ENCODE measurements at places on chromosomes 3 and 15.

DNA sequence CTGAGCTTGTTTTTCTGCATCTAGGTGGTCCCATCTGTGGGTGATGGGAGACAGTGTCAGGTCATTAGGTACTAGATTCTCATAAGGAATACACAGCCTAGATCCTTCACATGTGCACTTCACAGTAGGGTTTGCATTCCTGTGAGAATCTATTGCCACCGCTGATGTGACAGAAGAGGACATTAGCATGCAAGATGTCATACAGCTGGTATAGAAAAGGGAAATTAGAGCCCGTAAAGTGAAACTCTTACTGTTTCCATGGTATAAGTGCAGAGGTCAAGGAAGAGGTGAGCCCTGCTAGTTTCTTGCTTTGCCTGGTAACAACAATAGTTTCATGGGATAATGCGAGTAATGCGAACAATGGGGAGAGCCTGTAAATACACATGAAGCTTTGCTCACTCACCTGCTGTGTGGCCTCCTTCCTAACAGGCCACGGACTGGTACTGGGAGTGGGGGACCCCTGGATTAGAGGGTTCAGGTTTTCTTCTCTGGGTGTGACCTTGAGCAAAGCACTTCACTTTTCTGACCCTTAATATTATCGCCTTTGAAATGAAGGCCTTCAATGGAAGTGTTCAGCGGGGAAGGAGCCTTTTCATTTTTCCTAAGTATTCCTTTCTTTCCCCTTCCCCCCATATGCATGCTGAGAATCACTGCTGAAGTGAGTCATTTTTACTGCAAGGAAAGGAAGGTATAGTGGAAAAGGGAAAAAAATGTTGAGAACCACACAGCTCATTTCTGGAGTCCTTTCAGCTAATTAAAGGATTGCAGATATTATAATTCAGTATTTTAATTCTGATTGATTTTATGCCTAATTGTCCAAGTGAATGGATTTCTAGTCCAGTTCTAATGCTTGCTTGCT lies 286.4 kb downstream of the UBE2E2 start:
- no peak for DNase-seq

- DNase-seq, result no peak
Measured at GRCh38 chr3:136730595-136731273, 21.4 kb downstream of the STAG1 start.

- DNase-seq, result peak; percentile 68
Measured at GRCh38 chr15:67834581-67835296, 5.1 kb downstream of the RNU6-1 start.

DNA sequence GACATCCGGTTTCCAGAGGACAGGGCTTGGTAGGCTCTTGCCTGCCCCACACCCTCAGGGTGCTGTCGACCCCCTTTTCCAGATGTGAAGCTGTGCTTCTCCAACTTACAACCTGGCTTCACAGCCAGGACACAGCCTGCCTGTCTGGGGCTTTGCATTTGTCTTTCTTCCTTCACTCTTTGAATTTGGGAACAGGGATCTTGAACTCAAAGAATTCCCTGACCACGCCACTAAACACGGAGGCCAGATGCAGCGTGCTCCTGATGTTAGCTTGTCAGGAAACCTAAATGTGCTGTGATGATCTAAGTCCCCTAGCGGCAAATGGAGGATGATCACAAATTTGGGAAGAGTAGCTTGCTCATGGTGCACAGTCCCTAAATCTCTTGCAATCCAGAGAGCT lies 244.8 kb upstream of the RGMA start:
- no peak for DNase-seq

DNA sequence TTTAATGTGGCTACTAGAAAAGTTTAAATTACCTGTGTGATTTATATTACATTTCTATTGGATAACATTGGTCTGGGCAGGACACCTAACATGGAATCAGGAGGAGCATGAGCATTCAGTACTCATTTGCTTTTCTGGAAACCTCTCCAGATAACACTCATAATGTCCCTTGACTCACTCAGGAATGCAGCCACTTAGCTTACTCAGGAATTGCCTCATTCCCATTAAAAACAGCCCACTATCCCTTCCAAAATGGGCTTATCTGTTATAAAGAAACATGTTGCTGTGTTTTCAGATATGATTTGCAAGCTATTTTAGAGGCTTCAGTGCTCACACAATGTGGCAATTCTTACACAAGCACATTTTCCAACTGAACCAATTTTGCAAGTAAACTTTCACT lies 17.1 kb downstream of the GBE1 start:
- no peak for DNase-seq

DNA sequence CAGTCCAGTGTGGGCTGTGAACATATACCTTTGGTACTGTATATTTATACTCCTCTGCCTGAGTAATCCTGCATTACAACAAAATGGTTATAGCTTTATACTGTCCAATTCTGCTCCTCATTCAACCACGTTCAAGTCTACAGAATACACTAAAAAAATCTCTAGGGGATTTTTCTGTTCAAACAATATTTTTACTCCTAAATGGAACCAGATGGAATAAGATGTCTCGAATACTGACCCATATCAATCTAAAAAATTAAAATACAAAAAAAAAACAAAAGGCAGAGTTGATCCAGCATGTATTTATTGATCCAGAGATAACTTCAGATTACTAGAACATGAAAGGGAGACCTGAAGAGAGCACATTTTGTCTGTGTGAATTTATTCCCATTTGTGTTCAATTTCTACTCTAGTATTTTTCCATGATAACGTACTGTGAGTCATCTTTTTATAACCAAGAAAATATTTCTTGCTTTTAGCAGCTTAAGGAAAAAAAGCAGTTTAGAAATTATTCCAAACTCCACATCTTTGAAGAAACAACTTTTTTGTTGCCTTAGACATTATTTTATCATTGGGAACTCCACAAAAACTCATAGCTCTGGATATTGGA lies 910.7 kb downstream of the TBL1XR1 start:
- no peak for DNase-seq

- DNase-seq, result no peak
Measured at GRCh38 chr3:73499787-73500186, 125.0 kb downstream of the PDZRN3 start.
